ENCODE measurements at places on chromosomes 6 and 20.

GRCh38 chr20:21936720-21937380 lies 231.4 kb downstream of the PAX1 start:
- DNase-seq, result no peak

DNA sequence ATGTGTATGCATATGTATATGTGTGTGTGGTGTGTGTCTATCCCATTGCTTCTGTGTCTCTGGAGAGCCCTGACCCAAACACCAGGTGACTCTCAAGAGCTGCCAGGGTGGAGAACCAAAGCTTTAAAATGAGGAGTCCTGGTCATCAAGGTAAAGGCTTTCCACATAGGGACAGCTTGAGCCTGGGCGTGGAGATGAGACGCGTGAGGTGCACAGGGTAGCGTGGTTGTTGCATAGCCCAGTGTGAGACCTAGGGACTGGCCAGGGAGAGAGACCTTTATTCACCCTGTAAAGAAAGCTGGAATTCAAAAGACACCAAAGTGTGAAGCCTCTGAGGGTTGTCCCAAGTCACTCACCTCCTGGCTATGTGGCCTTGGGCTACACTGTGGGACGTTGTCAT lies 149.1 kb downstream of the SYCP2 start:
- no peak for DNase-seq

GRCh38 chr6:15244620-15245360 lies 1.1 kb upstream of the JARID2 start:
- peak; percentile 66 for DNase-seq

GRCh38 chr6:41040101-41040939 lies 1.3 kb upstream of the UNC5CL start:
- peak; percentile 54 for DNase-seq

GRCh38 chr20:23035731-23036130 lies 619 bp downstream of the SSTR4 start:
- no peak for DNase-seq

DNA sequence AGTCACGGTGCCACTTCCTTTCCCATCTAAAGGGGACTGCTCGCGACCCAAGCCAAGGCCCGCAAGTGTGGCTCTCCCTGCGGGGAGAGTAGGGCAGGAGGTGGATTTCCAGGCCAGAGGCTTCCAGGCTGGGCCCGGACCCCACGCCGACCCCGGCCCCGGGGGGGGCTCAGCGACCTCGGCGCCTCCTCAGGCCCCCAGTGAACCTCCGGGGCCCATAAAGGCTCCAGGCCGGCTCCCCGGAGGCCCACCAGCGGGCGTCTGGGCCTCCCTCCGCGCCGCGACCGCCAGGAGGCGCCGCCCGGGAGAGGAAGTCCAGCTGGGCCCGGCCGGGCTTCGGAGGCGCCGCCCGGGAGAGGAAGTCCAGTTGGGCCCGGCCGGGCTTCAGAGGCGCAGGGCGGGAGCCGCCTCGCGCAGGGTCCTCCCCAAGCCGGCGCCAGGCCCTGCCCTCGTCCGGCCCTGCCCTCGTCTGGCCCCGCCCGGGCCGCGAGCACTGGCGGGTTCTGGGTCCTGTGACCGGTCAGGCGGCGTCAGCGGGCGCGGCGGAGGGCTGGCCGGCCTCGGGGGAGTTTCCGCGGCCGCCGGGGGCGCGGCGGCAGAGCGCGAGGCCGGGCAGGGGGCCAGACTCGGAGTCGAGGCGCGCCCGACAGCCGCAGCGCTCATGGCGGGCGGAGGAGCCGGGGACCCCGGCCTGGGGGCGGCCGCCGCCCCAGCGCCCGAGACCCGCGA lies at the start of gene RAB32:
TSS of gene RAB32 (plus strand) at position 623 of the 729 bp plus-strand sequence. CDS start at position 662, 39 bp downstream.
- no peak for DNase-seq

DNA sequence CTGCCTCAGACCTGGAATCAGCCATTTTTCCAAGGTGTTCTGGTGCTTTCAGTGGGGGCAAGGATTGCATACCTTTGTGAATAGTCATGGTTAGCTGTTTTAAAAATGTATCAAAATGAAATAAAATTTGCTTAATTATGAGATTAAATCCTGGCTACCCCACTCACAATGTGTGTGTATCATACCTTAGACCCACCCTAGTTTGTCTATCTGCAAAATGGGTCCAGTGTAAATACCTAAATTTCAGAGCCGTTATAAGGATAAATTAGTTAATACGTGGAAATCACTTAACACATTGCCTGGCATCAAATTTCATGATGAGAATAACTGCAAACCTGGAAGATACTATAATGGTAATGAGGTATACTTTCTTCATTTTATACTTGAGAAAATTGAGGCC lies 3.0 kb upstream of the ZNF311 start:
- no peak for DNase-seq

DNA sequence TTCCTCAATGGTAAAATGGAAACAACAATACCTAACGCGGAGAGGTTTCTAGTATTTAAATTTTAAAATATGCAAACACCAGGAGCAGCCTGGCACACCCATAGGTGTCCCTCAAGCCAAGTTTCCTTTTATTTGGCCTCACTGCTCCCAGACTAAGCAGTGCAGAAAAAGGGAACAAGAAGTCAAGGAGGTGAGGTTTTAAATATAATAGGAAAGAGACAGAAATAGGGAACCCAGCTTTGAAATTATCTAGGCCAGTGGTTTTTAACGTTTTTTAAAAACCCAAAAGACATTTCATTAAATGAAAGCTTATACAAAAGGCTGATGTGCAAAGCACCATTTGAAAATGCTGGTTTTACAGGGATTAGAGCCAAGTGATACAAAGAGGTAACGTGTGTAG lies 109.6 kb downstream of the SLC22A3 start:
- DNase-seq, result no peak

DNA sequence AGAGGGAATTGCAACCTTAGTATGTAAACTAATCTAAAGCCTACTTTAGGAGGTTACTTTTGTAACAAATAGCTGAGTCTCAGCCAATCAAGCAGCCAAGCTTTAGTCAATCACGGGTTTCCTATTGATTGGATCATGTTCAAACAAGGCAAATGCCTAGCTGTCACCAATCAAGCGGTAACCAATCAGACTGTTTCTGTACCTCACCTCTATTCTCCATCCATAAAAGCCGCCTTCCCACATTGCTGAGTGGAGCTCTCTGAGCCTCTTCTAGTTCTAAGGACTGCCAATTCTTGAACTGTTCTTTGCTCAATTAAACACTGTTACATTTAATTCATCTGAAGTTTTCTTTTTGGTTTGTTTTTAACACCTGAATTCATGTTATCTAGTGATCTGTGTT lies 148.4 kb upstream of the BMP5 start:
- no peak for DNase-seq

GRCh38 chr6:127497410-127497809 lies 21.7 kb downstream of the MTCL3 start:
- no peak for DNase-seq

DNA sequence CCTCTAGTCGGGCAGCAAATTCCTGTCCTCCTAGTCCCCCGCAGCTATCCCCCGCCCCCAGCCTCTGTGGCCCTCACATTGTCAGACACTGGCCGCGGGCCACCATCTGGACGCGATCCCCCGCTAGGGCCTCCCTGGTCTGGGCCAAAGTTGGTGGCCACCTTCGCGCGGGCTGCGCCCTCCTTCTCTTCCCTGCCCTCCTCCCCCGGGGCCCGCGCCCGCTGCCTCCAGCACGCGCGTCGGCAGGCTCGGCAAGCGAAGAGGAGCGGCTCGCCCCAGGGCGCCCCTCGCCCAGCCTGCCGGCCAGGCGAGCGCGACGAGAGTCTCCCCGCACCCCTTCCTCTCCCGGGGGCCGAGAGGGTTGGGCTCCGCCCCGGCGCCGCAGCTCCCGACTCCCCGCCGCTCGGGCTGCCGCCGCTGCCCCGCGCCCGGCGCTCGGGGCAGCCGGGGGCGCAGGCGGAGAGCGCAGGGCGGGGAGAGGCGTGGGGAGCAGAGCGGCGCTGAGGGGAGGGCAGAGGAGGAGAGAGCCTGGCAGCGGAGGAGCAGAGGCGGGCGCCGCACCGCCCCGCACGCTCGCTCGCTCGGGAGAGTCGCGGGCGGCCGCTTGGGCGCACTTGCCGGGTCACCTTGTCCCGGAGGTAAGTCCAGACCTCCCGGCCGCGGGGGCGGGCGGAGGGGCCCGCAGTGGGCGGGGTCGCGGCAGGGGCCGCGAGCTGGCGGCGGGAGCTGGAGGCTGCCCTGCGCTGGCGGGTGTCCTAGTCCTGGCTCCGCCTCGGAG lies at the start of gene SYNDIG1:
TSS of gene SYNDIG1 (plus strand) at position 514 of the 778 bp plus-strand sequence. CDS start 73,469 bp downstream, outside the sequence.
- no peak for DNase-seq

- DNase-seq, result no peak
These were observed 200.8 kb upstream of the CHD6 start for GRCh38 chr20:41818991-41819390.

All from activated naive CD4-positive, alpha-beta T cell treated with anti-CD3 and anti-CD28 coated beads for 36 hours (primary cell).